ENCODE measurements at places on chromosomes 16 and 17. TPM values are rescaled to one million over a fixed set of nuclear protein-coding genes. Genes with fewer than 3 reads are reported as not detected.

- ATAC-seq = no peak
Measured at GRCh38 chr17:2063261-2064146, 8.6 kb downstream of the HIC1 start.

DNA sequence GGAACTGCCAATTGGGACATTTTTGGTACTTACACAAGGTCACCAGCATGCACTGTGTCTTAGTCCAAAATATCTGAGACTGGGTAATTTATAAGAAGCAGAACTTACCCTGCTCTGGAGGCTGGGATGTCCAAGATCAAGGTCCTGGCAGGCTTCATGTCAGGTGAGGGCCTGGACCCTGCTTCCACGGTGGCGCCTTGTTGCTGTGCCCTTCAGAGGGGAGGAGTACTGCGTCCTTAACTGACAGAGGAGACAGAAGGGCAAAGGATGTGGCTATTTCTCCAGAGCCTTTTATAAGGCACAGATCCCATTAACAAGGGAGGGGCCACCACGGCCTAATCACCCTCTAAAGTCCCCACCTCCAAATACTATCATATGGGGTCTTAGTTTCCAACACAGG is 178.9 kb downstream of the C16orf95 start:
- ATAC-seq = no peak

Gene PRDM7
- not detected for total RNA-seq

GRCh38 chr16:50908468-50908867 is 166.6 kb downstream of the CYLD start:
- ATAC-seq = no peak

GRCh38 chr16:85557083-85557970 is 55.8 kb upstream of the GSE1 start:
- ATAC-seq = peak; percentile 32

DNA sequence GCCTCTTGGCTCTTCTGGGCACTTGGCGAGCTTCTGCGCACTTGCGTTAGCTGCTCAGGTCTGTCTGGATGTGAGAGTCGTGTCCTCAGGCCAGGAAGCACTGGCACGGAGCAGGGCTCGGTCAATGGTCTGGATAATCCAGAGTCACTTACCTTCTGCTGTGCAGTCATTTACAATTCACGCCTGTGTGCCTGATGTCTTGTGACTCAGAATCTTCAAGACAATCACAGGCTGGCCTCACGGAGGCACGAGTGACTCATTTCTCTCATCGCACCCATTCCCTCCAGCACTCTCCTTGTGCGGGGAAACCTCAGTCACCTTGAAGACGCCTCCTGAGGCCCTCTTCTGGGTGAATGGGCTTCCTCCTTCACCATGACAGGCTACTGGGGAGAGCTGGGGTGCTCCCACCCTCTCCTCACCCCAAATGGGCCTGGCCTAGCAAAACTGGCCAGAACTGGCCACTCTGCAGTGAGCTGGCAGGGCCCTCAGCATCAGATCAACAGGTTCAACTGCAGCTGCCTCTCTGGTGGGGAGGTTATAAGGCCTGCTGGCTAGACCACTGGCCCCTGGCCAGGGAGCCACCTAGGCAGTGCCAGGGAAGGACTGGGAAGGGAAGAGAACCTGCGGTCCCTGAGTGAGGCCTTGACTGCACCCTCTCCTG is 1.9 kb upstream of the CAPN15 start:
- ATAC-seq = peak; percentile 48

GRCh38 chr17:43740541-43740940 is 18.1 kb downstream of the SOST start:
- no peak for ATAC-seq

DNA sequence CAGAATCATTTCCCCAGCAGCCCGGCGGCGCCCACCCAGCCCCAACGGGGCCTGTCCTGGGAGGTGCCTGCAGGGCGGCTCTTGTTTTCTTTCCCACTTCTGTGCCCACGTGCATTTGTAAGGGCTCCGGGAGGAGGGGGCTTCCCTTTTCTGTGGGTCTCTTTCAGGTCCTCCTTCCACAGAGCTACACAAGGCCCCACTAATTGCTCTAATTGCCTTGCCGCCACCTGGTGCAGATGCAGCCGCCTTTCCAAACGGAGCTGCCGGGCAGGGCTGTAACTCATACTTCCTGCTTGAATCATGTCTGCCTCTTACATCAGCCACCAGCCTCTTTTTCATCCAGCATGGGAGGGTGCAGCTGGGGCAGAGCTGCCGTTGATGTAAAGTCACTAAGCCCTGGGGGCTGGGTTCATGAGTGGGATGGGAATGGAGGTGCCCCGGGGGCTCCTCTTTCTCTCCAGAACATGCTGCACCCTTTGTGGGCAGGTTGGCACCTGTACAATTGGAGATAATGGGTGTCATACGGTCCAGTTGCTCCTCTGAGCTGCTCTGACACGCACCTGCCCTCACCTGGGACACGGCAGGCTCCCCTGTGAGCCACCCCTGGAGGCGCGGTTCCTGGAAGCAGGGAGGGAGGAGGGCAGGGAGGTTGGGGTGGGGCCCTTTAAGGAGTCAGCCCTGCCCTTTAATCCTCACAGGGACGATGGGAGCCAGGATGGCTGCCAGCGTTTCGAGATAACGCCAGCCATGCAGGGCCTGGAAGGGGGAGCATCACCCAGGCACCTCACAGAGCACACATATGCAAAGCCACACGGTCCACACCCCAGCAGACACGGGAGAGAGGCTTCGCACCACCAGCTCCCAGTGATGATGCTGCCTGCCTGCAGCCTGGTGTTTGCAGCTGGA is 41.1 kb upstream of the KLHDC4 start:
- ATAC-seq = peak; percentile 92

DNA sequence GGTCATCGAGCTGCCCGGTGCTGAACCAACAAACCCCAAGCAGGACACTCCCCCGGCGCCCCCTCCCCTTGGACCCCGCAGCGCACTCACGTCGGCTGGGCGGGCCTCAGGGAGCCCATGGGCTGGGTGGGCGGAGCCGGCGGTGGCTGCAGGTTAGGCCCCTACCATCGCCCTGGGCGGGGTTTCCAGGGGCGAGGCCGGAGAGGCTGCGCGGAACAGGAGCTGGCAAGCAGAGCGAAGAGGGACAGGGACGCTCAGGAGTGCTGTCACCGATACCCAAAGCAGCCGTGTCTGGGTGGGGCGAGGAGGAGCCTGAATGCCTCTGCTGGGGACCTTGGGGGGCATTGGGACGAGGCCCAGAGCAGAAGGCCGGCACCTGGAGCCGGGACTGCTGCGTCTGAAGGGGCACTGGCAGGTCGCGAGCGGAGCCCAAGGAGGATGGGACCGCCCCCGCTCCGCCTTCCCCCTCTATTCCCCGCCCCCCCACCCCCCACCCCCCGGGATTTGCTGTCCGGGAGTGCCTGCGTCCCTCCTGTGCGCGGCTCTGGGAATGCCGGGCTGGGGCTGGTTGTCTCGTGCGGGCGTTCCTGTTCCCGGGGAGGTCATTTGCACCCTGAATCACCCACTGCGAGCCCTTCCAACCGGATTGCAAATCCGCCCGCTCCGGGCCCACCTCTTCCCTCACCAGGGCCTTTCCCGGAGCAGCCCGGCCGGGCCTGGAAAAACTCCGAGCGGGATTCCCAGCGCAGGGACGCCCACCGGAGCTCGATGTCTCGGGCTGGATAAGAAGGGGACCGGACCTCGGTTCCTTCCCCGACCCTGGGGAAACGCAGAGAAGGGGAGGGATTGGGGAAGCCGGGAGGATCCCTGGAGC is 902 bp downstream of the ARHGAP27 start:
- ATAC-seq = peak; percentile 72
